Right ventricle myocardium inferior (tissue), 1 donor: ENCODE measurements at places on chromosomes 4 and X. TPM values are rescaled to one million over a fixed set of nuclear protein-coding genes. Genes with fewer than 3 reads are reported as not detected.

DNA sequence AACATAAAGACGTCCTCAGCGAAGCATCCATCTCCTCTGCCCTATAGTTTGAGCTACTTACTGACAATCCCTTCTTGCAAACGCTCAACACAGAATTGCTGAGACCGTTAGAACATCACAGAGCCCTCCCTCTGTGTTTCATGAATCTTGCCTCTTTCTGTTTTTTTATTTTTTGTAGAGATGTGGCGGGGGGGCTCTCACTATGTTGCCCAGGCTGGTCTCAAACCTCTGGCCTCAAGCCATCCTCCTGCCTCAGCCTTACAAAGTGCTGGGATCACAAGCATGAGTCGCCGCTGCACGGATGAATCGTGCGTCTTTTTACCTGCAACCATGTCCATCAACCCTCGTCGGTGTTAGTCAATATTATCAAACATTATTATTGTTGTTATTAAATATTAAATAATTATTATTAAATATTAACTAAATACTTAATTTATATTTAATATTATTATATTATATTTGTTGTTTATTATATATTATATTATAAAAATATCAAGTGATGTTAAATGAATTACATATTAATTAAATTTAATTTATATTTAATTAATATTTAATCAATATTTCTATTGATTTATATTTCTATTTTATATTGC lies 200.7 kb downstream of the CRLF2 start:
- DNase-seq, result no peak

DNA sequence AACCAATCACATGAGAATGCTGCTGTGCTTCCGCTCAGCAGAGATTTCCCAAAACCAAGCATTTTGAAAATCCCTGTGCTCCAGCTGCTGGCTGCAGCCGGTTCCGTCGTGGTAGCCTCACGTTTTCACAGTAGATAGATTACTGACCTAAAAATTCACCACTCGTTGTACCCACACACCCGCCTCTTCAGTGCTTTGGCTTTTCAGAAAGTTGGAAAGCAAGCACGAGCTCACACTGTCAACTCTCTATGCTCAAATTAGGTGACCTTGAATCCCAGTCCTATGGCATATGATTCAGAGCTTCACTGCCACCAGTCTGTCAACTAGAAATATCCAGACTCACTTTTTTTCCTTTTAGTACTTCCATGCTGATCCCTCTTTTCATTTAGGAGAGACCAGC lies 168.9 kb downstream of the DCTD start:
- DNase-seq, result no peak

DNA sequence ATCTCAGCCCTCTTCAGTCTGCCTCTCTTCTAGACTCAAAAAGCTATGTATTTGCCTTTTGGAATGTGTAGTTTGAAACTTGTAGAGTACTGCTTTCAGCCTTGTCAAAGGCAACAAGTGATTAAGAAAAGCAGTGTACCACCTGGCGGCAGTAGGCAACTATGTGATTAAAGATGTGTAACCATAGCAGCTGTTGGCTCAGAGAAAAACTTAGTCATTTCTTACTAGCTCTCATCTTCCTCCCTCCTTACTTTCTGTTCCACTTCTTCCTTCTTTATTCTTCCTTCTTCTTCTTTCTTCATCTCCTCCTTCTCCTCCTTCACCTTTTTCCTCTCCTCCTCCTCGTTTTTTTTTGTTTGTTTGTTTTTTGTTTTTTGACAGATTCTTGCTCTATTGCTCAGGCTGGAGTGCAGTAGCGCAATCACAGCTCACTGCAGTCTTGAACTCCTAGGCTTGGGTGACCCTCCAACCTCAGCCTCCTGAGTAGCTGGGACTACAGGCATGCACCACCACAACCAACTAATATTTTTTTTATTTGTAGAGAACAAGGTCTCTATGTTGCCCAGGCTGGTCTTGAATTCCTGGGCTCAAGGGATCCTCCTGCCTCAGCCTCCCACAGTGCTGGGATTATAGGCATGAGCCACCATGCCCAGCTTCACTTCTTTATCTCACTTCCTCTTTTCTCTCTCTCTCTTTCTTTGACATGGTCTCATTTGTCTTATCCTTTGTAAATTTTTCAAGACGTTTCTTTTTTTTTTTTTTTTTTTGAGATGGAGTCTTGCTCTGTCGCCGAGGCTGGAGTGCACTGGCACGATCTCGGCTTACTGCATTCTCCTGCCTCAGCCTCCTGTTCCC lies 32.6 kb downstream of the ABHD18 start:
- DNase-seq, result no peak

DNA sequence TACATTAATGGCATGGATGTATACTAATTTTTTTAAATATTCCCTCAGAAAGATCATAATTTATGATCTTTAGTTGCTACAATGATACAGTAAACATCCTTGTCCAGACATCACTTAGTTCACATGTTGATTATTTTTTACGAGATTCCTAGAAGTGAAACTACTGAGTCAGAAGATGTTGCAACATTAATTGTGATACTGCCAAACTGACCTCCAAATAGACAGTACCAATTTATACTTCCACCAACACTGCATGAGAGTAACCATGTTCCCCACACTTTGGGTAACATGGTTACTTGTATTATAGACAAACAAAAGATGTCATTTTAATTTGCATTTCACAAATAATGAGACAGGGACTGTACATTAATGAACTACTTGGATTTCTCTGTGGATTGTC lies 19.6 kb downstream of the RCHY1 start:
- DNase-seq, result no peak

DNA sequence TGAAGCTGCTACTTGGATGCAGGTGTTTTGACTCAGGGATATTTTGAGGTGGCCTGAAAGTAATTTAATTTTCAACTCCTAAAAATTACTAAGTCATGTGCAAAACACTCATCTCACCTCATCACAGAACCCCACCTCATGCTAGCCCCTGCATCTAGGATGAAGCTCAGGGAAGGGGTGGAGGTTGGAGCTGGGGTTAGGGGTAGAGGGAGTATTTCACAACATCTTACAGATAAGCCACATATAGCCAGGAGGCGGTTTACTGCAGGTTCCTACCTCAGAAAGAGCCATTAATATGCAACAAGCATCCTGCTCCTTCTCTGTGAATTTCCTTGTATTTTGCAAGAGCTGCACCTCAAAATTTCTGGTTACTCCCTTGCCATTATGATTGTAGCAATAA lies 70.5 kb upstream of the TSPAN5 start:
- no peak for DNase-seq

- DNase-seq, result no peak
Observed at GRCh38 chr4:151797131-151797530, 36.3 kb upstream of the GATB start.

The ADAMTS3 gene
- total RNA-seq, result 0.24 TPM

DNA sequence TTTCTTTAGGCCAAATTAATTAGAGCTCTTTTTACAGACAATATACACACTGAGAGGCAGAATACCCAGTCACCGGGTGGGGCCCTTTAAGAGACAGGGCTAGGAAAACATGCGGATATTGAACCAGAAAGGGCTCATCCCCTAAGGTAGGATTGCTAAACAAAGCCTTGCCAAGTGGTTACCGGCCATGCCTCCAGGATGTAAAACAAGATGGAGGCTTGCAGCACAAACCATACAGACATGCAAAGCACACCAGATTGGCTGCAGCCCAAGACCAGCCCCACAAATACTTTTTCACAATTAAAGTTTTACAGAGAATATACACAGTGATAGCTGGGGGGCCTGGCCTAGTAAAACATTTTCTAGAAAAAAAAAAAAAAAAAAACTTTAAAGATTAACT lies 210.0 kb downstream of the KLHL4 start:
- DNase-seq, result no peak

- DNase-seq, result no peak
Observed at GRCh38 chr4:99024481-99025275, 29.2 kb downstream of the METAP1 start.

GRCh38 chr4:169530048-169530447 lies 82.3 kb downstream of the NEK1 start:
- DNase-seq, result no peak

The CC2D2A gene
- 8.6 TPM for total RNA-seq

The C4orf54 gene
- 6.4 TPM for total RNA-seq

The PTCHD1 gene
- total RNA-seq, result 0.05 TPM

The RNF150 gene
- 56.1 TPM for total RNA-seq

- DNase-seq, result no peak
Observed at GRCh38 chr4:108171339-108172230, 2.9 kb upstream of the LEF1 start.

GRCh38 chrX:112645774-112646173 lies 34.0 kb downstream of the LHFPL1 start:
- DNase-seq, result no peak

GRCh38 chr4:53185869-53186585 lies 179.8 kb downstream of the SCFD2 start:
- no peak for DNase-seq

GRCh38 chr4:76947369-76947768 lies 2.2 kb upstream of the SEPTIN11 start:
- DNase-seq, result no peak

The CCNB3 gene
- total RNA-seq, result 0.41 TPM

The ADH1A gene
- total RNA-seq, result 0.84 TPM

The PRIMPOL gene
- 10.8 TPM for total RNA-seq

The MAGEA8 gene
- total RNA-seq, result not detected

DNA sequence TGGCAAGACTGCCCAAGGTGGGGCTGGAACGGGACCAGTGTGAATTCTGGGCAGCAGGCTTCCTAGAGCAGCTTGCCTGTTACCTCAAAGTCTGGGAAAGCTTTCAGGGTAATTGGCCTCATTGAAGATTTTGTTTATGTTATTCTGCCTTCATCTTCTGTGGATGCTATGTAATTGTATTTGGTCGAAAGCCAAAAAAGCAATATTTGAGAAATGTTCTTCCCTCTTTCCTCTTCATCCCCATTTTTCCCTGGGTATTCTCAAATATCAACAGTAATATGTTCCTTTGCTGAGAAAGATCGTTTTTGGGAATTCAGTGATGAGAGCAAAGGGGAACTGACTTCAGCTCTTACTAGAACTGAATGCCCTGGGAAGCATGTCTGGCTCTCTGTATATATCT lies 12.9 kb downstream of the TMEM131L start:
- no peak for DNase-seq

DNA sequence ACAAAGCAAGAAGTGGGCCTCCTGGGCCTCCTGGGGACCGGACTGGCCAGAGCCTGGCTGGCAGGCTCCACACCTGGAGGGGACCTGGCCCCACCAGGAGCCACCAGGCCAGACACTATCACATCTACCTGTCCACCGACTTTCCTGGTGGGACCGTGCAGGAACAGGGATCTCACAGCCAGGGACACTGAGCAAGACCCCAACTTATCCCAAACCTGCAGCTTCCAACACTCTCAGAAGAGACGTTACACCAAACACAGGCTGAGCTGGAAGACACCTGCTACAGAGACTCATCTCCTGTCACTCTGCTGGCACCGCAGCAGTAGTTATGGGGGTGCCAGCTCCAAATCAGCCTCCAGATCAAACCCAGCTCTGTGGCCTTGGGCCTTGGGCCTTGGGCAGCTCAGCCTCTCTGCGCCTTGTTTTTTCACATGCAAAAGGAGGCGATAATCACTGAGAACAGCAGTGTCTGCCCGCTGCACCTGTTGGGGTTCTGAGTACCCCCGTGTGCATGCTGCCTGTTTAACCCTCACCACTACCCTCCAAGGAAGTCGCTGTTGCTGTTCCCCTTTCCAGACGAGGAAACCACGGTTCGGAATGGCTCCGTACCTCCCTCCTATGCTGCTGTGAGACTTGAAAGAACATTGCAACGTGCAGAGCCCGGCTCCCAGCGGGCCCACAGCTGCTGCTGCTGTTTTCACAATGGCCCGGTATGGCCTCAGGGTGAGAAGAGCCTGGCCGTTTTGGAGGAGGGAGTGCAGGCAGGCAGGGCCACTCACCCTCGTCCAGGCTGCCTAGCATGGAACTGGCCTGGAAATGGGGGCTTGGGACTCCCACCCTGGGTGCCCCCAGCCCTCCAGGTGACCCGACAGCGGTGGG lies 69.6 kb downstream of the ADRA2C start:
- peak; percentile 27 for DNase-seq

The FAM9C gene
- 0.38 TPM for total RNA-seq

- DNase-seq, result no peak
Observed at GRCh38 chr4:120709991-120710390, 212.5 kb downstream of the PRDM5 start.

DNA sequence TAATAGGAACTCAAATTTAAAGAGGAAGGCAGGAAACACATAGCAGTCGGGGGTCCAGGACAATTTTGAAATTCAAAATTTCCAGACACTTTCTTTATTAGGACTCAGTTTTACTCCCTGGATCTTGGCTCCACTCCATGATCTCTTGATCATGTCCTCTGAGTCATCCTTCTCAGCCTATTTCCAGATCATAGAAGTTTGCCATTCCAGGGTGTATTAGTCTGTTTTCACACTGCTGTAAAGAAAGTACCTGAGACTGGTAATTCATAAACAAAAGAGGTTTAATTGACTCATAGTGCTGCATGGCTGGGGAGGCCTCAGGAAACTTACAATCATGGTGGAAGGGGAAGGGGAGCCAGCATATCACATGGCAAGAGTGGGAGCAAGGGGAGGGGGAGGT lies 564.7 kb upstream of the ACTRT1 start:
- no peak for DNase-seq

The HCFC1 gene
- 25.4 TPM for total RNA-seq
